ENCODE measurements at places on chromosomes 12 and 14. TPM values are rescaled to one million over a fixed set of nuclear protein-coding genes. Genes with fewer than 3 reads are reported as not detected.

CMKLR1 gene
- total RNA-seq = not detected

FZD10 gene
- not detected for total RNA-seq

YARS2 gene
- total RNA-seq = 29.3 TPM

SLC25A29 gene
- 37.0 TPM for total RNA-seq

GRCh38 chr14:61337893-61338292 is 16.5 kb downstream of the PRKCH start:
- DNase-seq = peak; percentile 68

DNA sequence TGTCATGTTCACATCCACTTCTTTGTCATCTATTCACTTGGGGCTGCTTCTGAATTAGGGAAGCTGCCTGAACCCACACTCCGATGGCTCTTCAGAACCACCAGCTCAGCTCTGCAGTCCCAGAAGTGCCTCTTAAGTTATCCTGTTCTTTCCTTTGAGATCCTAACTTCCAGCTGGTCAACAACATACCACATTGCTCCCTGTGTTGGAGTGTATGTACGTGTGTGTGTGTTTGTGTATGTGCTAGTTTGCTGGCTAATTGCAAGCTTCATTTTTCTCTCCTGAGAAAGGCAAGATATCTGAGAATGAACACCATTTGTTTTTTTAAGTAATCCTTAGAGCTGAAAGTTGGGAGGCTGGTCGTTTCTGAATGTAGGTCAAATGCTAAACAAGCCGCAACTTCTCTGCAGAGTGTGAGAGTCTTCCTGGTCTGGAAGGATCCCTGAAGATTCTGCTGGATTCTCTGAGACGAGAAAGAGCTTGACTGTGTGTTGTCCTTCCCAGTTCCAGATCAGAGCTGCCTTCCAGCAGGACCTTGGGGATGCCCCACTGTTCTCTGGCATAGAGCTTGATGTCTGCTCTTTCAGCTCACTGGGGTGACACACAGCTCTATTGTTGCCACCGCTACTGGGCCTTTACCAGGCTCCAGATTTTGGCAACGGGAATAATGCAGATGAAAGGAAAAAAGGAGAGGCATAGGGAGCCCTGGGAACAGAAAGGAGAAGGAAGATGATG is 839 bp downstream of the GSG1 start:
- DNase-seq = no peak

GRCh38 chr12:3496957-3497356 is 6.0 kb downstream of the PRMT8 start:
- DNase-seq = no peak

DEPDC4 gene
- total RNA-seq = 1.8 TPM

- peak; percentile 69 for DNase-seq
Measured at GRCh38 chr12:121800694-121801594, 2.9 kb upstream of the SETD1B start.

Measured in activated T-helper 2 cell treated with anti-CD3 and anti-CD28 coated beads, Interferon-gamma antibody, Interleukin-2, Interleukin-4, amounts not matched to agents 10 μg/mL and 5 μg/mL and 100 μg/mL, durations not matched to agents 14 hours and 24 hours and 36 hours (primary cell).